ENCODE measurements at places on chromosomes 11 and 22. TPM values are rescaled to one million over a fixed set of nuclear protein-coding genes. Genes with fewer than 3 reads are reported as not detected.

The RAG1 gene
- total RNA-seq = 0.76 TPM

The IGSF22 gene
- total RNA-seq = not detected

The LRRC56 gene
- 0.30 TPM for total RNA-seq

The MLC1 gene
- not detected for total RNA-seq

The CD3D gene
- not detected for total RNA-seq

The ANO9 gene
- total RNA-seq = not detected

The SSRP1 gene
- total RNA-seq = 83.6 TPM
